ENCODE measurements at places on chromosomes 16 and 17. TPM values are rescaled to one million over a fixed set of nuclear protein-coding genes. Genes with fewer than 3 reads are reported as not detected.

The CES4A gene
- polyA plus RNA-seq: not detected

GRCh38 chr16:27267037-27267677 lies 1.4 kb downstream of the NSMCE1 start:
- DNase-seq: no peak

GRCh38 chr17:34579979-34580684 lies 750 bp downstream of the TMEM132E start:
- DNase-seq: no peak

The KRT27 gene
- polyA plus RNA-seq: not detected

GRCh38 chr17:62899361-62899760 lies 66.7 kb upstream of the TANC2 start:
- DNase-seq: no peak

DNA sequence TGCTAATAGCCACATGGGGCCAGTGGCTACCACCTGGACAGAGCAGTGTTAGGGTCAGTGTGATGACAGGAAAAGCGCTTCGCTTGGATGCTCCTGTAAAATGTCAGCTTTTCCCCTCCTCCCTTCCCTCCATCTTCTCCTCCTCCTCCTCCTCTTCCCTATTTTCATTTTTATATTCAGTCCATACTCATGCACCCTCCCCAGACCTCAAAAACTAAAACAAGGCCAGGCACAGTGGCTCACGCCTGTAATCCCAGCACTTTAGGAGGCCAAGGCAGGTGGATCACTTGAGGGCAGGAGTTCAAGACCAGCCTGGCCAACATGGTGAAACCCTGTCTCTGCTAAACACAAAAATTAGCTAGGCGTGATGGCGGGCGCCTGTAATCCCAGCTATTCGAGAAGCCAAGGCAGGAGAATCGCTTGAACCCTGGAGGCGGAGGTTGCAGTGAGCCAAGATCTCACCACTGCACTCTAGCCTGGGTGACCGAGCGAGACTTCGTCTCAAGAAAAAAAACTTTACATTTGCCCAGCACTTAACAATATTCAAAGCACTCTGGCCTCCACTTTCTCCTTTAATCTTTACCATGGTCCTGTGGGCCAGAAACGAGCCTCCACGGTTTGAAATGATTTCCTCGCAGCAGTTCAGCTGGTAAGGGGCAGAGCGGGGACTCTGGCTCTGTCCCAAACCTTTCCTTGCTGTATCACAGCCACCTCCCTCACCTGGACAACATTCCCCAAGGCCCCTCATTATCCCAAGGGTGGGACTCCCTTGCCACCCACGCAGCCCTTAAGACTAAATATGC lies 21.8 kb downstream of the ANKRD40 start:
- no peak for DNase-seq

DNA sequence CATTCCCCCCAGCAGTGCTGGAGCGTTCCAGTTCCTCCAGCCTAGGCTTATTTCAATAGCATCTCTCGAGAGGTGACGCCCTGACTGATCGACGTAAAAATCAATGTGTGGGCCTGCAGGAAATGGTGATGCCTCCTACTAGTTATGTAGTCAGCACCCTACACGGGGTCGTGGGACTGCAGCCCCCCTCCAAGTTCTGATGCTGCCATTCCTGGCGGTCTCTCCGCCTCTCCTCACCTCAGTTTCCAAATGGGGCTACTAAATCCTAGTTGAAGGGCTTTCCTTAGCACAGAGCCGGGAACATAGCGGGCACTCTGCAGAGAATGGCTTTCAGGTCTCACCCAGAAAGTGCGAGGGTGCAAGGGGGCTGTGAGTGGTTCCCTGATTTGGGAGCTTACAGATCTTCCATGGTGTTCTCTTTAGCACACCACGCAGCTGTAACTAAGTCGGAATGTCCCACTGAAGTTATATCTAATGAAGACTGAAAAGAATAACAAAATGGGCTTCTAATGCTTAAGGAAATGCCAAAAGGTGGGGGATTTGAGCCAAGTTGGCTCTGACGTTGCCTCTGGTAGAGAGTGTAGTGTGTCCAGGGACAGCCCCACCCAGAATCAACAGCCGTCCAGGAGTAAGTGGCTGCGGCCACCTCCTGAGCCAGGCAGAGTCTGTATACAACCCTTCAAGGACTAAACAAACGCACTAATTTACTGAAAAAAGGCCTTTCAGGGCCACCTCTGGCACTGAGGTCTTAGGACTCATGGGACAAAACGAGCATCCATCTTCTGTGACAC lies 299.7 kb upstream of the FOXF1 start:
- DNase-seq: no peak

GRCh38 chr16:51868631-51869030 lies 678.3 kb downstream of the TOX3 start:
- no peak for DNase-seq

DNA sequence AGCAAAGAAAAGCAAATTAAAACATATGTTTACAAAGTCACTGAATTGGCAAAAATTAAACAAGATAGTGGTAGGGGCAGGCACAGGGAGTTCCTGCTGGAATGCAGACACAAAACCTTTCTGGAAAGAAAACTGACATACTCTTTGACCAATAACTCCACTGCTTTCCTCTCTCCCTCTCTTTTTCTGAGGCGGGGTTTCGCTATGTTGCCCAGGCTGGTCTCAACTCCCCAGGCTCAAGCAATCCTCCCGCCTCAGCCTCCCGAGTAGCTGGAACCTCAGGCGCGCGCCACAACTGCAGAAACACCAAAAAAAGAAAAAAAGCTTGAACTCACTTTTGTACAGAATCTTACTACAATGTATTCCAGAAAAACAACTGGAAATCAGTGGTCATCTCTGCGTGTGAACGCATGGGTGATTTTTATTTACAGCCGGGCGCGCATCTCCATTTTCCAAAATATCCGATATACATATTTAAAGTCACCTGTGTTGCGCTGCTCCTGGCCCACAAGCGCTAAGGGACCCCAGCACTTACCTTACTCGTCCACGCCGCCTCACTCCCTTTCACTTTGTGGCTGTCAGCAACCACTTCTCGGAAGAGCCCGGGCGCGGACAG lies 480 bp downstream of the TXNL4B start:
- peak; percentile 31 for DNase-seq

The CDRT15 gene
- not detected for polyA plus RNA-seq

DNA sequence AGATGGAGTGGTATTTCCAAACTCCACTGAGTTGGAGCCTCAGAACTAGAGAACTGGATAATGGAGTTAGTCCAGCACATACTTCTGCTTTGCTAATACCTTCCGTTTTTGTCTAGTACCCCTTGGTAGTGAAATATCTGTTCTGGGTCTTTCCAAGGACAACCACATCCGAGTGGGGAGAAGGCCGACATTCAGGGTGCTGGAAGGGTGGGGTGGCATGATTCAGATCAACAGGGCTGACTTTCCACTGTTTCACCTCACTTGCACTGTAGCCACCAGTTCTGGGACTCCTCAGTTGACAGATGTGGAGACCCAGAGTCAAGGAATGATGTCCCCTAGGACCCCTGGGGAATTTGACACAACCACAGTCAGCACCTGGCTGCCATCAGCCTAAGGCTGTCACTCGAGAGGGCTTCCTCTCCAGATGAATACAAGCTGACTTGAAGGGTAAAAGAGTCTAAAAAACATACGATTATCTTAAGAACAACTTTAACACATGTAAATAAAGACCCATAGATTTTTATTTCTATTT lies 84.8 kb upstream of the HNF1B start:
- no peak for DNase-seq

DNA sequence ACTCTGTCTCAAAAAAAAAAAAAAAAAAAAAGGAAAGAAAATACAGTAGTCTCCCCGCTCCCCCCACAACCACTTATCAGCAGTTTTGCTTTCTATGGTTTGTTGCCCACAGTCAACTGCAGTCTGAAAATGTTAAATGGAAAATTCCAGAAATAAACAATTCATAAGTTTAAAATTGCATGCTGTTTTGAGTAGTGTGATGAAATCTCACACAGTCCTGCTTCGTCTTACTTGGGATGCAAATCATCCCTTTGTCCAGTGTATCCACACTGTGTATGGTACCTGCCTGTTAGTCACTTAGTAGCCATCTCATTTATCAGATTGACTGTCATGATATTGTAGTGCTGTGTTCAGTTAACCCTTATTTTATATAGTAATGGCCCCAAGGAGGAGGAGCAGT lies 41.5 kb downstream of the NF1 start:
- DNase-seq: no peak

The SPEM3 gene
- not detected for polyA plus RNA-seq

The AIPL1 gene
- polyA plus RNA-seq: not detected

GRCh38 chr17:60597297-60597696 lies 2.7 kb upstream of the PPM1D start:
- DNase-seq: no peak

GRCh38 chr17:79992649-79993389 lies 42.9 kb downstream of the TBC1D16 start:
- no peak for DNase-seq

The CPNE7 gene
- 0.17 TPM for polyA plus RNA-seq

- no peak for DNase-seq
These were observed 42.4 kb downstream of the SNX11 start for GRCh38 chr17:48149787-48150463.

The CBX8 gene
- 17.4 TPM for polyA plus RNA-seq

- DNase-seq: no peak
These were observed 6.1 kb upstream of the MGAT5B start for GRCh38 chr17:76862079-76862478.

DNA sequence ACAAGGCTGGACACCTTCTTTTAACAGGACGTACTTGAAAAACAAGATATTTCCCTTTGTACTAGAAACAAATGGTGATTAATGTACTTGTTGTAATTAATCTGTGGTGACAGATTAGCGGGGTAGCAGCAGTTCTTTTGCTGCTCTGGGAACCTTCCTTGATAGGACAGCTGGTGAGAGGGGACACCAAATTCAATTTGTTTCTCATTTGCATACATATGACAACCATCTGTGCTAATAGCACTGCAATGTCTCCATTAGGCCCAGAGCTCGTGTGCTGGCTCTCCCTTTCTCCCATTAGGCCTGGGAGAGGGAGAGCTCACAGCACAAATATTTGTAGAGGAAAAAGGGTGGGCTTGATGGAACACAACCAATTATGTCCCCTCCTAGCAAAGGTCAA lies 221.0 kb upstream of the HS3ST3A1 start:
- no peak for DNase-seq

- no peak for DNase-seq
These were observed 33.3 kb downstream of the OR1D5 start for GRCh38 chr17:3030096-3030495.

DNA sequence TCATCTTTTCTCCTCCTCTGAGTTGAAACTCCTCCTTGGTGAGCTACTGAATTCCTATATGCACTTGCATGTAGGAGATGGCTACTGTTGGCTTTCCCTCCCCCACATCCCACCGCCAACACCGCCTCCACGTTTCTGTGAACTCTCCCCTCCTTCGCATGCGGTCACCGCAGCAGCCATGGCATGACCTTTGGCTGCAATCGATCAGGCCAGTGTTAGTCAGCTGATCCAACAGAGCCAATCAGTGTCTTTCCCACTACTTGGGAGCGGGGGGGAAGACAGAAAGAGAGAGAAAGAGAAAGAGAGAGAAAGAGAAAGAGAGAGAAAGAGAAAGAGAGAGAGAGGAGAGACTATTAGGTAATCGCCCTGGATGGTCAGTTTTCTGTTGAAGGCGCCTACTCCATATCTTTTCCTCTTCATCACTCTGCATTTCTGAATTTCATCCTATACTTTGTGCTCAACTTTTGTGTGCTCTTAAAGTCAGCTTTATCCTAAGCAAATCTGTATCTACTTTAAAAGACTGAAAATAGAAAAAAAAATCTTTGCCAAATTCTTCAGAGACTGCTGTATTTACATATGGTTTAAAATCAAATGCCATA lies 22.7 kb downstream of the ASGR1 start:
- no peak for DNase-seq

GRCh38 chr17:31523862-31524730 lies 132.6 kb downstream of the RAB11FIP4 start:
- DNase-seq: no peak

DNA sequence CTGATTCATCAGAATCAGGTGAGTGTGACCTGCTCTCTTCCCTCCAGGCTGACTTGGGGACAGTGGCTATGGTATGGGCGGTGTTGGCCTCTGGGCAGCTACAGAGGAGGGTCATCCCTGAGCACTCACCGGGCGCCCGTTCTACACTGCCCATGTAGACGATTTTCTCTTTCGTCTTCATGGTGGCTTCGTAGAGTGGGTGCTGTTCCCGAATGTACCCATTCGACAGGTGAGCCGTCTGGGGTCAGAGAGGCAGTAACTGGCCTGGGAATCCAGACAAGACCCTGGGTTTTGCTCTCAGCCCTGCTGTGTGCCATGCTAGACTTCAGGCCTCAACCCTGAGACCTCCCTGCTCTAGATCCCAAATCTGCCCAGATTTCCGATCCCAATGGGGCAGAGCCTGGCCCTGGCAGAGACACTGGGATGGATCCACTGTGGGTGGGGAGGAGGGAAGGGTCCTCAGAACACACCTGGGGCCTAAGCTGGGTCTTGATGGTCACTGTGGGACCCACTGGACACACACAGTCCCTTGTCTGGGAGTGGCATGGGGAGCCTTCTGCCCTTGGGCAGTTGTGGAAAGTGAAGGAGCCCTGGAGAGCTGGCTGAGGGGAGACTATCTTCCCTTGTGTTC lies 13.2 kb downstream of the USP6 start:
- DNase-seq: no peak

DNA sequence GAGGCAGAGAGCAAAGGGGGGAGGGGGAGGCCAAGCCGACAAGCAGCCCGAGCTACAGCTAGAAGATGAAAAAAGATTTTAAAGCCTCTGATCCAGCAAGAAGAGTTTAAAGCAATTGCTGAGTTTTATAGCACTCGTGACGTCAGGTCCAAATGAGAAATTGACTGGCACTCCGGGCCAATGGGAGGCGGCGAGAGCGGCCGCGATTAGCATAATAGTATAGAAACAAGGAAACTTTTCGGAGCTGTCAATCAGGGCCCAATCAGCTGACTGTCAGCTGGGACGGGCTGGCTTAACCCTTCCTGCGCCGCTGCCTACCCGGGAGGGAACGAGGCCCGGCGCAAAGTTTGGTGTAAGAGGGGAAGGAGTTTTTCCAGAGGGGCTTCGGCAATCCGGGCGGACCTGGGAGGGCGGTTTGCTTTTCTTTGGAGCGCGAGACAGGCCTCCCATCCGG lies at the start of gene MAF:
Gene MAF, minus strand, starts transcription at position 100 of the 454 bp plus-strand sequence. CDS start 835 bp downstream, outside the sequence.
- DNase-seq: peak; percentile 97

GRCh38 chr17:347309-347899 lies 5.2 kb downstream of the RPH3AL start:
- no peak for DNase-seq

GRCh38 chr17:19012171-19013080 lies 7.9 kb upstream of the FAM83G start:
- no peak for DNase-seq

GRCh38 chr17:47275245-47275984 lies 21.8 kb downstream of the ITGB3 start:
- peak; percentile 94 for DNase-seq

The HYDIN gene
- not detected for polyA plus RNA-seq

The CMTM1 gene
- polyA plus RNA-seq: not detected

DNA sequence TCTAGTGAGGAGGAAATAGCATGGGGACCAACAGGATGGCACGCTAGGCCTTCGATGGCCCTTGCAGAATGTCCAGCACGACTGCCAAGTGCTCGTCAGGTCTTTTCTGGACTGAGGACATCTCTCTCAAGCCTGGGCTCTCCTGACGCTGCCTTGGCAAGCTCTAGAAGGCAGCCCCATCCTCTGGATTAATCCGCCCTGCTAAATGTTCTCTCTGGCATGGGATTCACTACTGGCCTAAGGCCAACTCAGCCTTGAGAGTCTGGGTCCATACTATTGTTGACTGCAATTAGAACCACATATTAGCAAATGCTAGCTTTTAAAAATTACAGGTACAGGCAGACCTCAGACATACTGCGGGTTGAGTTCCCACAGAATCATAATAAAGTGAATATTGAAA lies 2.5 kb upstream of the CEP295NL start:
- DNase-seq: no peak
